ENCODE measurements at places on chromosomes 4 and X.

GRCh38 chr4:132382243-132382642, 766.9 kb upstream of the PCDH10 start:
- DNase-seq, result no peak

- no peak for DNase-seq
These were observed 23.7 kb downstream of the PLS3 start for GRCh38 chrX:115584696-115585095.

- DNase-seq, result no peak
These were observed 147.1 kb downstream of the NAA11 start for GRCh38 chr4:79178760-79179159.

DNA sequence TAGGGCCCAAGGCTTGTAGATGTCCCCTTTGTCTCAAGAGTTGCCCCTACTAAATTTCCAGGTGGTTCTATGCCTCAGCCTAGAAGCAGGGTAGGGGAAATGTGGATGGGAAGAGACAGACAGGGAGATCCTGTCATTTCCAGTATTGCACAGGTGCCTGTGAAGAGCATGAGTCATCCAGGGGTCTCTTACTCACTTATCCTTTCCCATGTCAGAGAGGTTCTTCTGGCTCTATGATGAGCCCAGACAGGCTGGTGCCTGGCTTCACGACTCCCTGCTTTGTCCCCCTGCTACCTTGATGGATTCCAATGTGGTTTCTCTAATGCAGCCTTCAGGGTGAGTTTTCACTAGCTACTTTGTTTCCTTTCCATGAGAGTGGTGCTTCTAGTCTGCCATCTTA, 35.2 kb upstream of the DDX60 start:
- no peak for DNase-seq

DNA sequence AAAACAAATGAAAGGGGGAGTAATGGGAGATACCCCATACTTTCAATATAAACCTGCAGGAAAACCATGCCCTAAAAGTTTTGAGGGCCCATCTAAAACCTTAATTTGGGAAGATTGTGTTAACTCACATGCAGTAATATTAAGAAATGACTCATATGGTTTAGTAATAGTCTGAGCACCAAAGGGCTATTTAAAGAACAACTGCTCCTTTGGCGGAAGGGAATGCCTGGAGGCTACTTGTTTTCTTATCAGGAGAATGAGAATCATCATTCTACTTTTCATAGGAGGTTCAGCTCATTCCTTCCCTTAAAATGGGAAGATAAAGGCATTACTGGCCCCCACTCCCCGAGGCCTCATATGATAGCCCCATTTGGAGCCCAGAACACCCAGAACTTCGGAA, 47.6 kb downstream of the SPIN3 start:
- DNase-seq, result no peak

Measured in amygdala (tissue), 56 donors.